ENCODE measurements at places on chromosomes 13 and 19.

DNA sequence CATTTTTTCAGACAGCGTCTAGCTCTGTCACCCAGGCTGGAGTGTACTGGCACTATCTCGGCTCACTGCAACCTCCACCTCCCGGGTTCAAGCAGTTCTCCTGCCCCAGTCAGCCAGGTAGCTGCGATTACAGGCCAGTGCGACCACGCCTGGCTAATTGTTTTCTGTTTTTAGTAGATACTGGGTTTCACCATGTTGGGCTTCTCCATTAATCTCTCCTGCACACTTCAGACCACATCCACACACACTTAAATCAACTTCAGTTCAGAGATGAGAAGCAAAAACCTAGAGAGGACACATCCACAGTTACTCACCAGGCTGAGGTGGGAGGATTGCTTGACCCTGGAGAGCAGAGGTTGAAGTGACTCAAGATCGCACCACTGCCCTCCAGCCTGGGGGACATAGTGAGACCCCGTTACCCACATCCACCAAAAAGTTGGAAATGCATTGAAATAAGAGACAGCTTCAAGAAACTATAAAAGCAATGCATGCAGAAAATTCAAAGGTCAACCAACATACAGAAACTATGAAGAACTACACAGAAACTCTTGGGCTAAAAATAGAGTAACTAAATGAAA, 42.3 kb downstream of the ZNF611 start:
- no peak for DNase-seq

DNA sequence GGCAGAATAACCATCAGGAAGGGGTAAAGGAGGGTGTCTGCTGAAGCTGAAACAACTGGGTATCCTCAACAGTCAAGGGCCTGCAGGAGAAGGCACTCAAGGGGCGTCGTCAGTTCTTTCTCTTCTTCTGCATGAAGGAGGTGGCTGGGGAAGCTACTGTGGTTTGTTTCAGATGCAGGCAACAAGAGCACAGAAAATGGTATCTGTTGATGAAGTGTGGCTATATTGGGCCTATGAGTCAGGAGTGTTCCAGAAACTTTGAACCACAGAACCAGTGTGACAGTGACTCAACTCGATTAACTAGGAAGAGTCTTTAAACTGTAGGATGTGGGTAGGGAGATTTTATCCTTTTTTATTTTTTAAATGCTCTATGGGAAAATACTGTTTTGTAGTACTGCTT, 686.3 kb downstream of the FGF9 start:
- no peak for DNase-seq

DNA sequence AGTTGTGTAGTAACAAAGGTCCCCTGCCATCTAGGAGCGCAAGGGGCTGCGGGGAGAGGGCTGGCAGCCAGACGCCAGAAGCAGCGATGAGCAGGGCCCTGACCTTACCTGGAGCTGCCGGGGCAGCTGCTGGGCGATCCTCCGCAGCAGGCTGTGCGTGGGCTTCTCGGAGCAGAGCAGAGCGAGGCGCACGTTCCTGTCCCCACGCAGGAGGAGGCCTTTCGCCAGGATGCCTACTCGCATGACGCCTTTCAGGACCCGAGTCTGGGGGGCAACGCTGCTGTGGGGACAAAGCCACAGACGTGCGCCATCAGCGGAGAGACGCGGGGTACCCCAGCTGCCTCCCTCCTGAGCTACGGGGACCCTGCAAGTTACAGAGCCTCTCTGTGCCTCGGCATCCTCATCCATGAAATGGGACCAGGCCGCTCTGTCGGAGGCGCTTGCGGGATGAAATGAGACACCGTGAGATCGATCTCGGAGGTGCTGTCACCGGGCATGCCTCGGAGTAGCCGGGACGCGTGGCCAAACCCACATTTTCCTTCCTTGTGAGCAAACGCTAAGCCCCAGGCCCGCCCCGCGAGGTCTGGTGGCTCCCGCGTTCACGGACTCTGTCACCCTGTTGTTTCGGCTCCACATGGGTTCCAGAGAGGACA, 30.5 kb upstream of the MATK start:
- no peak for DNase-seq

- peak; percentile 29 for DNase-seq
These were observed 693 bp downstream of the XPO4 start for GRCh38 chr13:20901668-20902437.

DNA sequence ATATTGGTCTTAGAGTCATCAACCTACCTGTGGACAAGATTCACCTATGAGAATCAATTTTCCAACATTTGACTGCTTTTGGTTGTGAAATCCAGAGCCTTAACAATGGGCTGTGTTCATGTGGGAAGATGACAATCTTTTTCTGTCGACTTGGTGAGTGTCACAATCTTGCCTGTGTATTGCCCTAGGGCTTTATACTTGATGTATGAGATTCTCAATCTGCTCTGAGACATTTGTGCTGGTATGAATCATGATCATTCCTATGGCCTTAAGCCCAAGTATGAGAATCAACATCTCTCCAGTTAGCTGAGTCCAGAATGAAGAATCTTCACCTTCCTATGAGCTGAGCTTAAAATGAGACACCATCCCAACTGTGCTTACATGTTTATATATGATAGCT, 68.7 kb downstream of the ZNF726 start:
- no peak for DNase-seq

DNA sequence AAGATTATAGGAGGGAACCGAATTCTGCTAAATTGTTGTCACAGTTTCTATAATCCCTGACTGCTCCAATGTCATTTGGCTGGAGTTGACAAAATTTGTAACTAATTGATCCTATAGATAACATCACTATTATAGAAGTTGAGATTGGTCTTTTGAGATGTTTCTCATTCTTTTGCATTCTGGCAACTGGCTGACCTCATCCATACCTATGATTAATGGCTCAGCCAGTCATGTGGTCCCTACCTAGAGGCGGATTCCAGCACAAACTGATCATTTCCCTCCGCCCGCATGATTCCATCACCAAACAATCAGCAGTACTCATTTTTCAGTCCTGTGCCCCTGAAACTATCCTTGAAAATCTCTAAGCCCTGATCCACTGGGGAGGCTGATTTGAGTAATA, 4.2 kb downstream of the PSG2 start:
- DNase-seq, result no peak

GRCh38 chr13:26601669-26602068, 44.2 kb downstream of the WASF3 start:
- DNase-seq, result no peak

- DNase-seq, result no peak
These were observed 1.9 kb downstream of the NTN5 start for GRCh38 chr19:48670699-48671445.

- DNase-seq, result no peak
These were observed 172.0 kb downstream of the UQCRFS1 start for GRCh38 chr19:29040951-29041350.

- no peak for DNase-seq
These were observed 66.2 kb downstream of the ZMYM2 start for GRCh38 chr13:20024702-20025101.

DNA sequence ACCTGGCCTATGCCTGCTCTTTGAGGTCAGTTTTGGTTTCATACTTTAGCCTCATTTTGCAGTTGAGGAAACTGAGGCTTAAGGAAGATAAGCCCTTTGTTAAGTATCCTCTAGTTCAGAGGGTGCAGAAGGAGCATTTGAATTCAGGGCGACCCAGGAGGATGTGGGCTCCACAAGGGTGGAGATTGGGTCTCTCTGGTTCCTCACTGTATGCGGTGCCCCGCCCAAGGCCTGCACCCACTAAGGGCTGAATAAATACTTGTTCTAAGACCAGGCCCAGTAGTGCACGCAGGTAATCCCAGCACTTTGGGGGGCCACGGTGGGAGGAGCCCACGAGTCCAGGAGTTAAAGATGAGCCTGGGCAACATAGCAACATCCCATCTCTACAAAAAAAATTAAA, 768 bp upstream of the SLC44A2 start:
- DNase-seq, result peak; percentile 22

- DNase-seq, result no peak
These were observed 99.0 kb downstream of the TEX26 start for GRCh38 chr13:31031482-31031881.

GRCh38 chr13:48072304-48072703, 22.6 kb downstream of the MED4 start:
- no peak for DNase-seq

- DNase-seq, result no peak
These were observed 711.4 kb downstream of the DIAPH3 start for GRCh38 chr13:59452189-59452890.

DNA sequence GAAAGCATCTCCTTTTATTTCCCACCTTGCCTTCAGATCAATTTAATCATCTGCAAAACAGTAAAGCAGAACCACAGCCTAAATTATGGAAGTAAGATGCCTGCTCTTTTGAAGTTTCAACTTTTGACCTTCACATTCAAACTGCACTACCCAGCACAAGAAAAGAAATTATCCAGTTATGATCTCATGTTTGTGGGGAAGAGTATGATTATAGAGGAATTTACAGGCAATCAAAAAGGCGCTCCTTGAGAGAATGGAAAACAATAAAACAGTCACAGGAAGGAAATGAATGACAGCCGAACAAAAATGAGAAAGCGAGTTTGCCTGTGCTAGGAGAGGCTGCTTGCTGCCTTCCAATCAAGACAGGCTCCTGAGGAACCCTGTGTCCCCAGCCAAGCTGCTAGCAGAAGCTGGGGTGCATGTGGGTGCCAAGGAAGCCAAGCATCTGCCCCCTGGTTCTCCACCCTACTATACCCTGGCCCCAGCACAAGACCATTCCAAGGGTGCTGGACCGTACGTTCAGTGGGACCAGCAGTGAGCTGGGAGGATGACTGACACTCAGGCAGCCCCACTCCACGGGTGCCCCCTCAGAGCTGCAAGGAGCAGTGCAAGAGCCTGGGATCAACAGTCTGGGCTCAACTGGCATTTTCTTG, 47.8 kb downstream of the PEPD start:
- DNase-seq, result no peak

GRCh38 chr19:52138983-52139251, 821 bp downstream of the ZNF616 start:
- no peak for DNase-seq

DNA sequence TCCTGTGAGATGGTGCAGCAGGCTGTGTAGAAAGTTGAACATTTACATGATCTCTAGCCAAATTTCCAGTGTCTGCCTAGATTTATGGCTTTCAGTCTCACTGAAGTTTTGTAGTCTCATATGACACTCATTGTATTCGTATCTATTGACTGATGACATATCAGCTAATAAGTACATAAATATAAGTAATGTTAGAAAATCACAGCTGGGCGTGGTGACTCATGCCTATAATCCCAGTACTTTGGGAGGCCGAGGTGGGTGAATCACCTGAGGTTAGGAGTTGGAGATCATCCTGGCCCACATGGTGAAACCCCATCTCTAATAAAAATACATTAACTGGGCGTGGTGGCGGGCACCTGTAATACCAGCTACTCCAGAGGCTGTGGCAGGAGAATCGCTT, 54.7 kb upstream of the HTR2A start:
- DNase-seq, result no peak

- no peak for DNase-seq
These were observed 319 bp downstream of the NKG7 start for GRCh38 chr19:51372021-51372648.

- DNase-seq, result no peak
These were observed 814.7 kb upstream of the ATXN8OS start for GRCh38 chr13:69292789-69293425.

- no peak for DNase-seq
These were observed 6.7 kb downstream of the SIGLEC6 start for GRCh38 chr19:51524666-51525264.

DNA sequence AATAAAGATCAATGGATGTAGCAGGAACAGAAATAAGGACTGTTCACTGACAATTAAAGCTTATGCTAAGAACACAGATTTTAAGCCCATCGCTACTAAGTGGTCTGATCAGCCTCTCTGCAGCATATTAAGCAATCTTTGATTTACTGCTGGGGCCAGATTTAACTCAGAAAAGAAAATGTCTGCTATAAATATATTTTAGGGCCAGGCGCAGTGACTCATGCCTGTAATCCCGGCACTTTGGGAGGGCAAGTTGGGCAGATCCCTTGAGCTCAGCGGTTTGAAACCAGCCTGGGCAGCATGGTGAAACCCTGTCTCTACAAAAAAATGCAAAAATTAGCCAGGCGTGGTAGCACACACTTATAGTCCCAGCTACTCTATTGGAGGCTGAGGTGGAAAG, 43.0 kb downstream of the METTL21C start:
- DNase-seq, result no peak

DNA sequence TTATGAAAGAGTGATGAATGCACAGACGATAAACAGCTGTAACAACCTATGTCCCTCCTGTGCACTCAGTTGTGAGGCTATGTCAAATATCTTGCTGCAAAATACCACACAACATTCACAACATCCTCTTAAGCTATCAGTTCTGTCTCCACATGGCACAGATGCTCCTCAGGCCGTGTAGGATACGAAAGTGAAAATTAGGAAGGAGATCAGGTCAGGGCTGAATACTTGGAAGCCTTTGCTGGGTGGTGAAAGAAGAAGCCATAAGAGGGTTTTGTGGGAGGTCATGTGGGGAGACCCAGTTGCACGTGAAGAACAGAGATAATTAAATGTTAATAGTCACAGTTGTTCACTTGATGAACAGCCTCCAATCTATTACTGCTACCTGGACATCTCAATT, 58.9 kb downstream of the RXFP2 start:
- DNase-seq, result no peak

DNA sequence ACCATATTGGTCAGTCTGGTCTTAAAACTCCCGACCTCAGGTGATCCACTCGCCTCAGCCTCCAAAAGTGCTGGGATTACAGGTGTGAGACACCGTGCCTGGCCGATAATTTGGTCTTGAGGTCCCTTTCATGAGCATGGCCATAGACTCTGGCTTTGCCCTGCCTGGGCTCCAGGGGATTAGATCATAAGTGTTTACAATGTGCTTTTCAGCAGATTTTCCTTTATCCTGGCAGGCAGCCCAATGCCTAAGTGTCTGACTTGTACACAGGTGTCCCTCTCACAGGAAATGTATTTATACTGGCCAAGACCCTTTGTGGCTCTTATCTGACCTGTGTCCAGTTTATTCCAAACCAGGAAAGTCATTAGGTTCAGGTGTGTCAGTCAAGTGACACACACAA, 15.9 kb downstream of the BCAM start:
- DNase-seq, result no peak

DNA sequence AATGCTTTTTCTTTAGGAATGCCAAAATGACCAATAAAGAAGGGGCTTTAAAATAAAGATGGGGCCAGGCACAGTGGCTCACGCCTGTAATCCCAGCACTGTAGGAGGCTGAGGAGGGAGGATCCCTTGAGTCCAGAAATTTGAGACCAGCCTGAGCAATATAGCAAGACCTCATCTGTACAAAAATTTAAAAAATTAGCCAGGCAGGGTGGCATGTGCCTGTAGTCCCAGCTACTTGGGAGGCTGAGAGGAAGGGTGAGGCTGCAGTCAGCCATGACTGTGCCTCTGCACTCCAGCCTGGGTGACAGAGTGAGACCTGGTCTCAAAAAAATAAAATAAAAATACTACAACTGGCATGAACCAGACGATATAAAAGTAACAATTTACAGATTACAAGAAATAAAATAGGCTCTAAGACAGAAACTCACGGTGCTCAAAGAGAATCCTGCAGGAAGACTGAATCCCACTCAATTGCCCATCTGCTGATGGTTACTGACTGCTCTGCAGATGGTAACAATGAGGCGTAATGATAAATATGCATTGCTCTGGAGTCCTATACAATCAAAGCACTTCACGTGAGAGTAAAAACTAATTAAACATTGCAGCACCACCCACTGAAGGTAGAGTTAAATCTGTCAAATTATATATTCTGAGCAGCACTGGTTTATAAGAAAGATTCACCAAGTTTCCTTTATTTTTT, 93.2 kb downstream of the LHFPL6 start:
- no peak for DNase-seq

GRCh38 chr19:48751845-48752495, 471 bp downstream of the FUT1 start:
- no peak for DNase-seq

All from CD4-positive, alpha-beta T cell treated with Interleukin-1 beta for 1 hour (primary cell).